ENCODE measurements at places on chromosomes 4 and X.

GRCh38 chr4:137543648-137544047 lies 11.4 kb upstream of the PCDH18 start:
- no peak for DNase-seq

- DNase-seq: no peak
Measured at GRCh38 chrX:85303544-85303943, 59.8 kb downstream of the ZNF711 start.

GRCh38 chr4:184574861-184575260 lies 74.4 kb downstream of the CASP3 start:
- DNase-seq: no peak

DNA sequence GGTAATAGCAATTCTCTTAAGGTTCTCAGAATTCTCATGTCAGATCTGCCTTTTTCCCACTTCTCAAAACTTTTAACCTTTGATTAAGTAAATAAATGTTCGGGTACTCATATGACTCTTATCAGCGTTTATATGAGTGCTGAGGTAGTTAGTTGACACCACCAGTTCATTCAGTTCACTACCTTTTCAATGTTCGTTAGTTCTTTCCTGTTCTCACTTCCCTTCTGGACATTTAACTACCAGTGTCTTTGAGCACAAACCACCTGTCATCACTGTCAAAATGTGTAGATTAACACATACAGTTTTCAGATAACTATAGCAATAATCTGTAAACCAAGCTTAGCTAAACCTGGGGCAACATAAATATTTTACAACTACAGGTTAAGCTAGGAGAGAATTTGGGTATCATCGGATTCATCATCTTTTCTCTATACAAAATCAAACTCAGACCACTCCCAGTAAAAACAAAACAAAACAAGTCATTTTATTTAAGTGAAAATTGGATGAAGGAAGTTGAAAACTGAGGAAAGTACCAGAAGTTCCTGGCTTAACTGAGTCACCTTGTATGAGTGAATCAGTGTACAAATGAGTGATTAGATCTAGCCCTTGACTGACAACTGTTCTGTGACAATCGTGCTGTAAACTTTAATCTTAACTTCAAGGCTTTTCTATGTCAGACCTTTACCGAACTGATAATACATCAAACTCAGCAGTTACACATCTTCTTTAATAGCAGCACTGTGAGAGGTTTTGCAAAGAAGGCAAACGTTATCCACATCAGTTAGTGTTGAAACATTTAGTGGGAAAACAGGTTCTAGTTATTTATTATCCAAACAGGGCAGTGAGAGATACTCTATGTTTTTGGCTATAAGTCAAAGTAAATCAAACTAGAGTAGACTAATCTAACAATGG lies 41.9 kb downstream of the ARHGEF38 start:
- no peak for DNase-seq

- no peak for DNase-seq
Measured at GRCh38 chr4:110032603-110033002, 119.9 kb downstream of the EGF start.

DNA sequence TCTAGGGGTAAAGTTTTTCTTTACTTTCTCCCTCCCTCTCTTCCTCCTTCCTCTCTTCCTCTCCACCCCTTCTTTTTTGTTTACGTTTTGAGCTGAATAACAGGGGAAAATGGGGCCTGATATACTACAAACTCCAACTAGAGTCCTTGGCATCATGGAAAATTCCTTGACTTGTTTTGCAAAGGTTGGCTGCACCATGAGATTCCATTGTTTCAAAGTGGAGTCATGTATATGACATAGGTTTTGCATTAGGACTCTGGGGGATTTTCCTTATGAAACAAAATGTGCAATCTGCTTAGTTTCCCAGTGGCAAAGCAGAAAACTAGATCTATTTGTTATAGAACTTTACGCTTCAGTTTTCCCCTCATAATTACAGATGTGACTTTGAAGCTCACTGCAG lies 233.5 kb upstream of the PGRMC2 start:
- no peak for DNase-seq

DNA sequence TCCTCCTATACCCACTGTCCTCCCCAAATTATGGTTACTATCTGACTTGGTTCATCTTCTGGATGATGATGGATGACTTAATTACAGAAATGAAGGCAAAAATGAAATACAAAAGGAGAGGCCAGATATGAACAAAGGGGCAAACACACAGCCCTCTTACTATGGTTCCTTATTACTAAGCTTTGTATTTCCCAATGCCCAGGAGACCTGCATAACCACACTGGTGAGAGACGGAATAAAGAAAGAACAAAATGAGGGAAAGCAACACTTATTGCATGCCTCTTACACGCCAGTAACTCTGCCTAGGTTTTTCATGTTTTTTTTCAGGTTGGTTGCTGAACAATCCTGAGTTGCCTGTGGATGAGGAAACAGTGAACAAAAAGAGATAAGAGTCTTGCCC lies 120.5 kb downstream of the SLC10A7 start:
- DNase-seq: no peak

DNA sequence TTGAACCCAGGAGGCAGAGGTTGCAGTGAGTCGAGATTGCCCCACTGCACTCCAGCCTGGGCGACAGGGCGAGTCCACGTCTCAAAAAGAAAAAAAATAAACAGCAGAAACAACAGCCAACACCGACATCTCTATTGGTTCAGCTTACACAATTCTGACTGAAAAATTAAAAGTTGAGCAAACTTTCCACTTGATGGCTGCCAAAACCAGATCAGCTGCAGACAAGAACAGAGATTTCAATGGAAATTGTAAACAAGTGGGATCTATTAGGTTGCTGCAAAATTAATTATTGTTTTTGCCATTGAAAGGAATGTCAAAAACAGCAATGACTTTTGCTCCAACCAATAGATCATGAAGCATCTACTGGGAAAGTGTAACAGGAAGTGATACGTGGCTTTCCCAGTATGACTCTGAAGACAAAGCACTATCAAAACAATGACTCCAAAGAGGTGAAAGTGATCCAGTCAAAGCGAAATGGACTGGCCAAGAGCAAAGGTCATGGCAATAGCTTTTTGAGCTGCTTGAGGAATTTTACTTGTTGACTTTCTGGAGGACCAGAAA lies 26.3 kb downstream of the UPF3B start:
- DNase-seq: no peak

DNA sequence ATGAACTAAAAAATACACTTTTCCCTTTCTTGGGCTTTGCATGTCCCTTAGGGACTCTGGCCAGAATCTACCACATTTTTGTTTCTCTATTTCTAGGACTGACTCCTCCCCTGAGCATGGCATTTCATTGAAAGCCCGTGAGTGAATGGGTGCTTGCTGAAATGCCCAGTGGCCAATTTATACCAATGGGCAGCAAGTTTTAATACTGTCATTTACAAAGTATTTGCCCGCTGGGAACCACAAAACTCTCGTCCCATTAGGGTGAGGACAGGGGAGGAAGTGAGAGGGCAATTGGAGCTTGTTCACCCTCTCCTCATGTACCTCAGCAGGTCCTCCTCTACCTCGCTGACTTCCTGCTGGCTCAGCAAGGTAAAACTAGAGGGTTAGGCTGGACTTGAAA lies 1.1 kb downstream of the SRPX2 start:
- no peak for DNase-seq

DNA sequence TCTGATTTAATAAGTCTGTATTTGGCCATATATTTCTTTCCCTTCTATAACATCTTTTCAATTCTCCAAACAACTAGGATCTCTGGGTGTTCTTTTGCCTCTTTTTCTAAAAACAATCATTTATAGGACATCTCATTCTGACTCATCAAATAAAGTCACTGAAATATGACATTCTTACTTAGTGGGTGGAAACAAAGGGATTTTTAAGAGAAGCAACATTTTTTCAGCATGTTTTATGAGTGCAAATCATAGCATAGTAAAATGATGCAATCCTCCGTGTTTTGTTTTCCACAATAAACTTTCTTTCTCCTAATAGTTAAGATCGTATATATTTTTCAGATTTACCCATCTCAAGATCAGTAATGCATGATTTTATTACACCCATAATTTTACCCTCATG lies 179.8 kb downstream of the SPCS3 start:
- DNase-seq: no peak

DNA sequence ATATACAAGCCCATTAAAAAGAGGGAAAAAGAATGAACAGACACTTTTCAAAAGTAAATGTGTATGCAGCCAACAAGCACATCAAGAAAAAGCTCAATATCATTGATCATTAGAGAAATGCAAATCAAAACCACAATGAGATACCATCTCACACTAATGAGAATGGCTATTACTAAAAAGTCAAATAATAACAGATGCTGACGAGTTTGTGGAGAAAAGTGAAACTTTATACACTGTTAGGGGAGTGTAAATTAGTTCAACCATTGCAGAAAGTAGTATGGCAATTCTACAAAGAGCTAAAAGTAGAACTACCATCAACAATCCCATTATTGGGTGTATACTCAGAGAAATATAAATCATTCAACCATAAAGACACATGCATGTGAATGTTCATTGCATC lies 203.0 kb downstream of the ARAP2 start:
- no peak for DNase-seq

- no peak for DNase-seq
Measured at GRCh38 chr4:157459785-157460184, 239.3 kb downstream of the GRIA2 start.

DNA sequence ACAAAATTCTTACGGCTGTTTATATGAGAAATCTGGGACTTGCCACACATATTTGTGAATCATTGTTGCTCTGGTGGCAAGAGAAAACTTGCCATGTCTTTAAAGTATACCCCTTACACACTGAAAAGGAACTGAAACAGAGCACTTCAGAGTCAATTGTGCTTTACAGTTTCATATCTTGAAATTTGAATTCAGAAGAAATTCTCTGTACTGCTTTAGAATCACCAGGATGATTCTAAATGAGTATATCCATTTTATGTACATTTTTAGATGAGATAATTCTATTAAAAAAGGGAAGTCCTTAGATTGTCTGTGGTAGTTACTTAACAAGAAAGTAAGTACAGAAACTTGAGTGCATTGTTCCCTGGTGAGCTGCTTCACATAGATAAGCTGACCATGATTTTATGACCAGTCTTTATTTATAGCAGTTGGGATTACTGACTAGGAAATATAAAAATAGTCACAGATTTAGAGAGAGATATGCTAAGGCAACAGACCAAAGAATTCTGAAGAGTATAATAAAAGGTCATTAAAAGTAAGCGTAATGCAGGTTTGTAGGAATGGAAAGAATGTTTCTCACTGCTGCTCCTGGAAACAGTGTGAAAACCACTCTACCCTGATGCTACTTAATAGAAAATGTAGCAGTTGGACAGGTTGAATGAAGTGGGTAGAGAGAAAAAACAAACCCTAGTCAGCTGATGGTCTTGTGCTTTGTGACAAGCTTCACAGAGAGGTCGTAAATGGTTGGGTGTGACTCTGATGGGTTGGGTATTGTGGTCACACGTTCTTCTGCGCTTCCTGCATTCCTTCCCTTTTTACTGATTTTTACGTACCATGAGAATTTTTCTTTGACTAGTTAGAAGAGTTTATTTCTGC lies 41.0 kb downstream of the FNIP2 start:
- DNase-seq: peak; percentile 3

DNA sequence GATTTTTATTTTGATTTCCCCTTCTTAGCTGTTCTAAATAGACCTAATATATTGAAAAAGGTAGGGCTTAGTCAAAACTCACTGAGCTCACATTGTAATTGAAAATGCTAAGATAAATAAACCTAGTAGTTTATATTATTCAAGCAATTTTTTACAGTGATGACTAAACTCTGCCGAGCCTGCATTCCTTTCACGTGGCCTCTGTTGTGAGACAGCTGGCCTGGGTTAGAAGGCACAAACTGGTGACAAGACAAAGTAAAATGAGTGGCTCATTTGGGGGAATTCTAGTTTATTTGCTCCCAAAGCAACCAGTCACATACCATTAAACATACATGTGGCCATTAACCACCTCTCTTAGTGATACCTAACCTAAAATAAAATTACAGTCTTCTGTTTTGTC lies 169.4 kb upstream of the TEX13C start:
- no peak for DNase-seq

- no peak for DNase-seq
Measured at GRCh38 chr4:186771624-186772023, 48.0 kb upstream of the FAT1 start.

DNA sequence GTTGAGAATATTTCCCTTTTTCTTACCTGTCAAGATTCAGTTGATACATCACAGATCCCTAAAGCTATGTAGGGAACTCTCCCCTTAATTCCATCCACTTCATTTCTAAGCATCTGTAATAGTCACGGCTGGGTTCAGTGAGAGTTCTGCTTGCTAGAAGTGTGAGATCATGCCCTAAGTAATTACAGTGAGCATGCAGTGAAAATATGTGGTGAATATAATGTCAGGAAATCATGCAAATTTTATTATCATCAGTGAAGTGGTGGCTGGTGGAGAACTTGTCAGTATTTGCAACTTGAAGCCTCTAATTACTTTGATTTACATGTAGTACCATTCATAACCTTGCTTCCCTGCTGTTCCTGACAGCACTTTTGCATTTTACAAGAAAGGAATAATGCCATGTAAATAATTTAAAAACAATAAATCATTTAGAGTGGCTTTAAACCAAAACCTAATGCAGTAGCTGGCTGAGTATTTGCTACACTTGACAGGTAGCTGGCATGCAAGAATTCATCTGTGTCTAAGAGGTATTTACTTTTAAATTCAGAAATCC lies 28.3 kb upstream of the CFAP299 start:
- DNase-seq: no peak

GRCh38 chr4:159428975-159429692 lies 326.3 kb downstream of the RAPGEF2 start:
- no peak for DNase-seq

- no peak for DNase-seq
Measured at GRCh38 chr4:3390288-3390811, 51.4 kb upstream of the HGFAC start.
